Peyer's patch (tissue), 4 donors: ENCODE measurements at places on chromosomes 16 and 17. TPM values are rescaled to one million over a fixed set of nuclear protein-coding genes. Genes with fewer than 3 reads are reported as not detected.
A peak's percentile ranks its signal among the peaks of the same experiment; 100 is the strongest.

- no peak for DNase-seq
Measured at GRCh38 chr17:62892870-62893338, 73.1 kb upstream of the TANC2 start.

- DNase-seq = no peak
Measured at GRCh38 chr17:80068301-80069222, 32.1 kb downstream of the CCDC40 start.

DNA sequence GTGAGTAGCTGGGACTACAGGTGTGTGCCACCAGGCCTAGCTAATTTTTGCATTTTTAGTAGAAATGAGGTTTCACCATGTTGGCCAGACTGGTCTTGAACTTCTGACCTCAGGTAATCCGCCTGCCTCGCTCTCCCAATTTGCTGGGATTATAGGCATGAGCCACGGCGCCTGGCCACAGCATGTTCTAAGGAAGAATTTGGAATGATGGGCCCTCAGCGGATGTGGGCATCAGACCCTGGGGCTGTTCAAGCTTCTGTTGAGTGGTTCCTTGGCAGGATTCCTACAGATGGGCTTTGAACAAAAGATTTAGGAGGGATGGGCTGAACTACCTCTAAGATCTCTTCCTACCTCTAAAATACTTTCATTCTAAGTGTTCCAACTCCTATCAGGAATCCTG lies 4.1 kb downstream of the PRPSAP2 start:
- peak; percentile 35 for DNase-seq

DNA sequence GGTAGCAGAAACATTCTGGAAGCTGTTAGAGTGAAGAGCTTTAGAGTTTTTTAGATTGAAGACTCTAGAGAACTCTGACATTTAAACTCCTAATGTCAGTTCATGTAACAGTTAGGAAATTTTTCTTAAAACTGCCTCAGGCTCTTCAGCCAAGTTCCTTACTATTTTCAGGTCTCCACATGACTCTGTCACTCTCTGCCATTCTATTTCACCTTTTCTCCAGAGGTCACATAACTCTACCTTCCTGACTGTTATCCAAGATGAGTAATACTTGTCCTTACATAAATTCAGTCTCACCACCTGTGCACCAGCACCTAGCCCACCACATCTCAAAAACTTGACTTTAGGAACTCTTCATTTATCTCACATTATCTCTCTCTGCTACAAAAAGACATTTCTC lies 347.1 kb upstream of the CA10 start:
- no peak for DNase-seq

GRCh38 chr16:16127469-16128116 lies 95.7 kb downstream of the ABCC6 start:
- peak; percentile 77 for DNase-seq

GRCh38 chr16:87348616-87349157 lies 31.5 kb upstream of the C16orf95 start:
- no peak for DNase-seq

GRCh38 chr16:19323596-19323995 lies 38.1 kb downstream of the CLEC19A start:
- no peak for DNase-seq

GRCh38 chr17:61442136-61442775 lies 10.0 kb upstream of the TBX4 start:
- no peak for DNase-seq

GRCh38 chr17:62670202-62670821 lies 42.8 kb downstream of the MRC2 start:
- DNase-seq = no peak

GRCh38 chr17:47276868-47277267 lies 23.2 kb downstream of the ITGB3 start:
- DNase-seq = no peak

DNA sequence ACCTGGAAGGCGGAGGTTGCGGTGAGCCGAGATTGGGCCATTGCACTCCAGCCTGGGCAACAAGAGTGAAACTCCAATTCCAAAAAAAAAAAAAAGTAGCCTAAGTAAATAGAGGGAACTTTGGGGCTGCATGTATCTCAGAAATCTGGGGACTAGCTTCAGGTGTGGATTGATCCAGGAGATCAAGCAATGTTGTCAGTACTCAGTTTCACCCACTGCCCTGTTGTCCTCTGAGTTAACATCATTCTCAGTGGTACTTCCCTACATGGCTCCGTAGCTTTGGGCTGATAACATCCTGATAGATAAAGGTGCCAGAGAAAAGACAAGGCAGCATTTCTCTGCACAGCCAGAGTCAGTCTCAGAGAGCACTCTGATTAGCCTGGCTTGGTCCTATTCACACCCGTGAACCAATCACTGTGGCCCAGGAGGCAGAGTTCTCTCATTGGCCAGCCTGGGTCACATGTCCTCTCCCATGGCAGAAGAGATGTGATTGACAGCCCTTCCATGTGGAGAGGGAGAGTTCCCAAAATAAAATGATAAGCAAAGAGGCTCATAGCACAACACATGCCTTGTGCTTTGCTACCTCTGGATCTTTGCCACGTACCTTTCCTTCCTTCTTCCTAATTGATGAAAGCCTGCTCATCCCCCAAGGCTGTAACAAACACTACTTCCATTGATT lies 99.6 kb downstream of the ABCC1 start:
- no peak for DNase-seq

DNA sequence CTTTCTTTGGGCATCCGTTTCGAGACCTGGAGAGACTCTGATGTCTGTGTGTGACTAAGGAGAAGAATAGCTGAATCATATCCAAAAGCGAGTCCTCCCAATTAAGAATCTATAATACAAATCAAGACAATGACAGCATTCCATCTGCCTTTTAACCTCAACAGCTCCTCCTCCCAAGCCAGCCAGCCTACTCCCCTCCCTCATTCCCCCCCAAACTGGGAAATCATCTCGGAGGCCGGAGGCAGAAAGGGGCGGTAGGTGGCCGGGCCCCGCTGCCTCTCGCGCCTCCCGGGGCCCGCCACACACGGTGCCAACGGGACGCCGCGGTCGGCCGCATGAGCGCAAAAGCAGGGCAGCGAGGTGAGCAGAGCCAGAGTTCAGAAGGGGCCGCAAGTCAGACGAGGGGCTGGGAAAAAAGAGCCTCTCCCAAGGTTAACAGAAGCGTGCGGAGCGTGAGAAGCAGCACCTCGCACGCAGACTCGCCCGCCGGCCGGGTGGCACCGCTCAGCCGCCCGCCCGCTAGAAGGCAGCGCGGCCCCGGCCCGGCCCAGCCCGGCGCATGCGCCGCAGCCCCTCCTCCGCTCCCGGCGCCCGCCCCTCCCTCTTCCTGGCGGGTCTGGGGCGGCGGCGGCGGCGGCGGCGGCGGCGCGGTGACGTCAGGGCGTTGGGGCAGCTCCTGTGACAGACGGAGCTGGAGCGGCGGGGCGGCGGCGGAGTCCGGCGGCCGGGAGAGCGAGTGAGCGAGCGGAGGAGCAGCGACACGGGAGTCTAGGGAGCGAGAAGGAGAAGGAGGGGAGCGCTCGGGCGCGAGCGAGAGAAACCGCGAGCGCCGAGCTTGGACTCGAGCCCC lies at the start of gene PAFAH1B1:
Gene PAFAH1B1, plus strand, starts transcription at position 684 of the 850 bp plus-strand sequence. CDS start 44,635 bp downstream, outside the sequence.
- DNase-seq = peak; percentile 88

DNA sequence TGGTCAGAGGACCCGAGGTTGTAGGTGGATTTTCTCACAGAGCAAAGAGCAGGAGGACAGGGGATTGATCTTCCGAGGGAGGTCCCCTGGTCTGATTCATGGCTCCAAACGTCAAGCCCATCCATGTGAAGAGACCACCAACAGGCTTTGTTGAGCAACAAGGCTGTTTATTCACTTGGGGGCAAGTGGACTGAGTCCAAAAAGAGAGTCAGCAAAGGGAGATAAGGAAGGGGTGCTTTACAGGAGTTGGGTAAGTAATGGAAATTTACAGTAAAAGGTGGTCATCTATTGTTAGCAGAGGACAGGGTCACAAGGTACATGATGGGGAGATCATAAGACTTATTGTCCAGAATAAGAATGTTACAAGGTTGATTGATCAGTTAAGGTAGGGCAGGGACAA lies 2285.8 kb downstream of the TP53TG3F start:
- no peak for DNase-seq

DNA sequence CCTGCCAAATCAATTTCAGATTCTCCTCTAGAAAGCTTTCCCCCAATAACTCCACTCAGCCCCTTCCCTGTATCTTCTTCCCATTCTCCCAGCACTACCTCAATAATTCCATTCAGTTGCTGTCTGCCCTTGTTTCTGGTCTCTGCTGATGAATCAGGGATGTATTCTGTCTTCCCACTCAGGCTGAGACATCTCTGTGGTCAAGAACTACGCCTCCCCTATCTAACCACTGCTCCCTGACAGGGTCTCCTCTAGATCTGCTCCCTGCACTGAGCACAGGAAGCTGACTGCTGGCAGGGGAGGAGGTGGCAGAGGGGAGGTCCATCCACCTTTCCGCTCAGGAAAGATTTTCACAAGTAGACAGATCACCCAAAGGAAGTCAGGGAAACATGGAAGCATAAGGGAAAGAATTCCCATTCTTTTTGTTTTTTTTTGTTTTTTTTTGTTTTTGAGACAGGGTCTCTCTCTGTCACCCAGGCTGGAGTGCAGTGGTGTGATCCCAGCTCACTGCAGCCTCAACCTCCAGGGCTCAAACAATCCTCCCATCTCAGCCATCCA lies 16.9 kb upstream of the SP2 start:
- DNase-seq = peak; percentile 15

DNA sequence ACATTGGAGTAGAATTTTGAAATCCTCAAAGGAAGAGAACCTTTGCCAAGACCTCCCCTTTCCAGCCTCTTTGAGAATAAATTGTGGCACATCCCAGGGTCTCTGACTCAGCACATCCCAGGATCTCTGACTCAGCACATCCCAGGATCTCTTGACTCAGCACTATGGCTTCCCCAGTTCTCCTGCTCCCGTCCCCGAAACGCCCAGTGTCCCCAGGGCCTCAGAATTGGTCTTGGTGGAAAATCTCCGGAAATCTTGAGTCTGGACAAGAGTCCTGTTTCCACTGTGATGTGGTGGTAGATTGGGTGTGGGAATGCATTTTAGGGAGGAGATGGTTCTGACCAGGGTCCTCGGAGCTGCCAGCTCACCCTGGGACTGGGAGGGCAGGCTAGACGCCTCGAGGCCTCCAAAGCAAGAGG lies 19.2 kb downstream of the PLXDC1 start:
- DNase-seq = no peak

GRCh38 chr16:81586417-81586816 lies 141.8 kb downstream of the CMIP start:
- DNase-seq = no peak

DNA sequence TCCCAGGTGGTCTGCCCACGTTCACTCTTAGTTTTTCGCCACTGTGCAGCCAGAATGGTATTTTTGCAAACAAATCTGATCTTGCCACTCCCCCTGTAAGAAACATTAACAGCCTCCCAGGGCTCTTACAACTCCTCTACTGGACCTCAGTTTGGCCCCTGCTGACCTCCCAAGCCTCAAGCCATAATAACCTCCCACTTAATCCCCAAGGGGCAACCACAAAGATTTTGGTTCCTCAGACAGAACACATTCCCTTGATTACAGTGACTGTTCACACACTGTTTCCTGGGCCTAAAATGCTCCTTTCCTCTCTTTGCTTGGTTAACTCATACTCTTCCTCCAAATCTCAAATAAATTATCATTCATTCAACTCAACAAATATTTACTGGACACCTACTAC lies 21.5 kb upstream of the CD300E start:
- no peak for DNase-seq

- peak; percentile 63 for DNase-seq
Measured at GRCh38 chr16:84484579-84485254, 19.7 kb downstream of the MEAK7 start.

DNA sequence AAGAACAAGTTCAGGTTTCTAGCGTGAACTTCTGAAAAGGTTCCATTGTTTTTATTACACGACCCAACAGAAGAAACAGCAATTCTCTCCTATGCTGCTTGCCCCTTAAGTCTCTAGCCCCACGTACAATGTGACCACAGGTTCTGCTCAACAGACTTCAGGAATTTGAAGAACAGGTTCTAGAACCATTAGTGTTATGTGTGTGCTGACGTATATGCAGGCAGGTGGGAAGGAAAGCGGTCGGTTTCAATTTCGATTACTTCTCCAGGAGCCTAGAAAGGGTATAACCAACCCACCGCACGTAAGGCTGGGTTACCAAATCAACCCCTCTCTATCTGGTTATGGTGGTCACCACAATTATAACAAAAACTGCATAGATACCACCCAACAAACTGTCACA lies 39.4 kb downstream of the XPO6 start:
- no peak for DNase-seq

- DNase-seq = no peak
Measured at GRCh38 chr17:29820425-29820824, 109.6 kb downstream of the SSH2 start.

DNA sequence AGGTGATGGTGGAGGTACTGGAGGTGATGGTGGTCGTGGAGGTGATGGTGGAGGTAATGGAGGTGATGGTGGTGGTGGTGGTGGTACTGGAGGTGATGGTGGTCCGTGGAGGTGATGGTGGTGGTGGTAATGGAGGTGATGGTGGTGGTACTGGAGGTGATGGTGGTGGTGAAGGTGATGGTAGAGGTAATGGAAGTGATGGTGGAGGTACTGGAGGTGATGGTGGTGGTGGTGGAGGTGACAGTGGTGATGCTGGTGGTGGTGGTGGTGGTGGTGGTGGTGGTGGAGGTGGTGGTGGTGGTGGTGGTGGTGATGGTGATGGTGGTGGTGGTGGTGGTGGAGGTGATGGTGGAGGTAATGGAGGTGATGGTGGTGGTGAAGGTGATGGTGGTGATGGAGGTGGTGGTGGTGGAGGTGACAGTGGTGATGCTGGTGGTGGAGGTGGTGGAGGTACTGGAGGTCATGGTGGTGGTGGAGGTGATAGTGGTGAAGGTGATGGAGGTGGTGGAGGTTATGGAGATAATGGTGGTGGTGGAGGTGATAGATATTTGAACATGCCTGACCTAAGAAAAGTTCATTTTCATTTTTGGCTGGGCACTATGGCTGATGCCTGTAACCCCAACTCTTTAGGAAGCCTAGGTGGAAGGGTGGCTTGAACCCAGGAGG lies 55.0 kb downstream of the RNF213 start:
- DNase-seq = no peak

GRCh38 chr16:55899857-55900256 lies 24.7 kb upstream of the CES5A start:
- no peak for DNase-seq

GRCh38 chr17:6567528-6568183 lies 11.3 kb upstream of the PITPNM3 start:
- no peak for DNase-seq

MYL4 gene
- not detected for total RNA-seq

KRTAP9-2 gene
- not detected for total RNA-seq

KRTAP3-1 gene
- total RNA-seq = not detected

C1QTNF8 gene
- not detected for total RNA-seq

SRL gene
- 0.40 TPM for total RNA-seq

CPNE7 gene
- total RNA-seq = 11.3 TPM

TBC1D3B gene
- total RNA-seq = 69.3 TPM

PIRT gene
- 1.6 TPM for total RNA-seq

RNF166 gene
- total RNA-seq = 64.4 TPM

MYH8 gene
- total RNA-seq = not detected

PABPN1L gene
- not detected for total RNA-seq

ARHGAP23 gene
- total RNA-seq = 36.3 TPM

GAST gene
- total RNA-seq = not detected

KCNJ16 gene
- 0.57 TPM for total RNA-seq

CLEC19A gene
- not detected for total RNA-seq
